ENCODE measurements at places on chromosomes 16 and 17.

DNA sequence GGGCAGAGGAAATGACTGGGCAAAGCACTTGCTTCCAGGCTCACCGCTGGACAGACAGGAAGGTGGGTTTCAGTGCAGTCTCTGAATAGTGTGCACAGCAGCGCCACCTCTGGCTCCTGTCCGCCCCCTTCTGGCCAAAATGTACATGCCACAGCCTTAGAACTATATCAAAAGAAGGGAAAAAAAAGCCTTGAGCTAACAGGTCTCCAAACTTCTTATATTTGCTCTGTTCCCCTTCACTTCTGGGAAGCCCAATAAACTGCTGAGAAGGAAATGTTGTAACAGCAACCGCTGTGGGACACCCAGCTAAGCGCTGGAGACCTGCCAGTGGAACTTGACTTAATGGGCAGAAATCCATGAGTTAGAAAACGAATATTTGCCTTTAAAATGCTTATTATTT lies 17.5 kb downstream of the COG7 start:
- no peak for DNase-seq

DNA sequence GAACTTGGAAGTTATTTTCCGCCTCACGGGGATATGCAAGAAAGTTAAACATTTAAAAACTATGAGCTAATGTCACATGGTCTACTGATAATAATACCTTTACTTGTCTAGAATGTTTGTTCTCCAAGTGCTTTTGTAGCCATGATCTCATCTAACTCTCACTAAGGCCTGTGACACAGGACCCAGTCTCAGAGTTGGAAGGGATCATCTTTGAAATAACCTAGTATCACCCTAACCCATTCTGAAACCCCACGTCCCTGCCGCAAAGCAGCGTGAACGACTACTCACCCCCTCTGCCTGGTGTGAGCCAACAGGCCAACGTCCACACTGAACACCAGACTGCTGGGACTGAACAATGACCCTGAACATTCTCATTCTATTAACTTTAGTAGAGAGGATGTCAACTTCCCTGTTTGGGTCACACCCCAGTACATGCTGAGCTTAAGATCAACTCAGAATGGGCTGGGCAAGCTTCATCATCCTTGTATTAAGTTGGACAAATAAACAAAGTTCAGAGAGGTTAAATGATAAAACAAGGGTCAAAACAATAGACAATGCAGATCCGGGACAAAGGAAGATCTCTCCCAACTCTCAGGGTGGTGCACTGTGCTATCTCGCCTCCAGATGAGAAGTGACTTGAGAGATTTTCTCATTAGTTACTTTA lies 54.8 kb upstream of the BCAR1 start:
- DNase-seq = no peak

DNA sequence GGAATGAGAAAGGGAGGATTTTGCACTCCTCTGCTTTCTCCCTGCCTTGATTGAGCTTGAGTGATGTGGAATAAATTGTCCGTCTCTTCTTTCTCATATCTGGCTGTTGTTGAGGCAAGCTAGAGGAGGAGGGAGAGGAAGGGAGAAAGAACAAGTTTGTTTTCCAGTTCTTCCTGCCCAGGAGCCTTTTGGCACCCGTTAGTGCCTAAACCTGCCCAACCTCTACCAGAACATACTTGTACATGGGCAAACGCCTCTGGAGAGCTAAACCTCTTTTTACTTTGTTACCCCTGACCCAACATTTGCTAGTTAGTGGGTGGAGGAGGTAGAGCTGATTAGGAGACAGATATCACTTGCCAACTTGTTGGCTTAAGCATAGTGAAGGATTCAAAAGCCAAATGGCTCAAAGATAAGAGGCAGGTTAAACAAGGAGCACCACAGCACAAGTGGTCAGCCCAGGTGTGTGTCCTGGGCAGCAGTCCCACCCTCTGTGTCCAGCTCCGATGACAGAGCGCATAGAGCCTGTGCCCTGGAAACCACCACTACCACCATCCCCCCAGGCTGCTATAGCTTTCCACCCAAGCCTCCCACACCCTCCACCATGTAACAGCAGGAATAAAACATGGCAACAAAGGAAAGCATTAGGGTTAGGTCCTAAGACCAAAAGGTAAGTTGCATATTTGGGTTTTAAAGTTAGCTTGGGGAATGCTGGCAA lies 6.5 kb downstream of the ODF4 start:
- no peak for DNase-seq

GRCh38 chr17:43979011-43979410 lies 25.3 kb upstream of the PYY start:
- no peak for DNase-seq

DNA sequence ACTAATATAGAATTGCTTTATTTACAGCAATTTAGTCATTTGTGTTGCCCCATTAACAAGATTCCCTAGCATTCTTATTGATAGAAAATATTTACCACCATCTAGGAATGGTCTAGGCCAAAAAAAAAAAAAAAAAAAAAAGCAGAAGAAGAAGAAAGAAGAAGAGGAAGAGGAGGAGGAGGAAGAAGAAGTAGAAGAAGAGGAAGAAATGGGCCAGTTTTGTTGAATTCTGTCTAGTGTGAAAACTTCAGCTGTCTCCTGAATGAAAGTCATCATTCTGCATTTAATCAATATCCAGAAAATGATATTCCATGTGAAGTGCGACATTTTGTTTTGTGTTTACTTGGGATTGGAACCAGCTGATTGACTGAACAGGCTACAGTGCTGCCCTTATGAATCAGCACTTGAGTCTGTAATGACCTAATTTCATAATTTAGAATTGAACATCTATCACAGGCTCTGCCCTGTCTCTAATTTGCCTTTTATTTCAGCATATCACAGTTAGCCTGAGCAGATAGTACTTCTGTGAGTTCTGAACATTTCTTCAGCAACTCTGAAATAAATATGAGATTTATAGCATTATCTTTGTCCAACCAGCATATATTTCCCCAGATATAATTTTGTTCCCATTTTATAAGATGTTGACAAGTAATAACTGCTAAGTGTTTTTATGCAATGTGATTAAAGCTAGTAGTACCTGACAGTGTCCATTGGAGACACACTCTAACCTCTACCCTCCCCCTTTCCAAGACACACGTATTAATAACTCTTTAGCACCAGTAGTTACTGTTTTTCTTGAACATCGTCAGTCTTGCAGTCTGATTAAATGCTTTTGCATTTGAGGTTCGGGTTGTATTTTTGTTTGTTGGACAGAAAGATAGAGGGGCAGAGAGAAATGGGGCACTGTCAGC lies 5.9 kb downstream of the ANKFN1 start:
- no peak for DNase-seq

DNA sequence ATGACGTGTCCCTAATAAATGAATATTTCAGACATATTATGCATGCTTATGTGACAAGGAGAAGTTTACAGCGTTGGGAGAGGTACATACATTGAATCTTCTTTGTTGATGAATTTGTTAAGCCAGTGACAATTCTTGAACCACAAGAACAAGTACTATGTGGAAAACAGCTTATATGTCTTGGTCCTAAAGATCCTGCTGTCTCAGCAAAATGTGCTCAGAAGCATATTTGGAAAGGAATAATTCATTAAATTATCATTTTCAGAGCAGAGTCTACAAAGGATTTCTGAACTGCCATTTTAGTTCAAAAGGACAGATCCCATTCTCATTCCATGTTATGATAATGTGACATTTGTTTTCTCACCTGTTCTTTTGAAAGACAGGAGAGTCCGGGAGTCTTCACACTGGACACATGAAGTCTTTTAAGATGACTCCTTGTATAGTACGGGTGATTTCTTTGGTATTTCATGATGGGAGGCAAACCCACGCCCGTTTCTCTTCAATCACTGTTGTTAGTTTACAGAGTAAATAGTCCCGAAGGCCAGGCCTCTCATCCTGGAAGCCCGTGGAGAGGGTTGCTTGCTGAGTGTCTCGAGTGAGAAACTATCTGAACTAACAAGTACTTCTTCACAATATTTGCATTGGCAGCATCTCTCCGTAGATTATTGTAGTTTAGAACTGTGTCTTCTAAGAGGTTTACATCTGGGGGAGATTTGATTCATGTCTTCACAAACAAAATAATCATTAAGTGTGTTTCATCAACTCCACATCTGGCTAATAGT lies 26.7 kb downstream of the VPS35L start:
- DNase-seq = no peak

DNA sequence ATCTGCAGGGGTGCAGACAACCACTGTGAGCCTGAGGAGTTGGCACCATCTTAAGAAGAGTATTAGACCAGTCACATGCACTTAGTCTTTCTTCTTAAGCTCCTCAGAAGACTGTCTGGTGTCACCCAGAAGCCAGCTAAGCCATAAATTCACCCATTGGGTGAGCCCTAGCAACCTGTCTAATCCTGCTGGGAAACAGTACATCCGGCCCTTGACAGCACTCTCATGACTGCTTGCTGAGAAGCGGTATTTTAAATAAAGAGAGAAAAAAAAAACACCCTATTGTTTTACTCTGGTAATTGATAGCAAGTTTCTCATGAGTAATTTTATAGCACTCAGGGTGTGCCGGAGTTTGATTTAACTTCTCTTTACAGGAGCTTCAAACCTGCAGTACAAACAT lies 134.7 kb downstream of the SOX9 start:
- no peak for DNase-seq

GRCh38 chr16:53947642-53948041 lies 243.7 kb downstream of the FTO start:
- DNase-seq = no peak

- no peak for DNase-seq
Measured at GRCh38 chr16:16041196-16041892, 91.9 kb downstream of the ABCC1 start.

GRCh38 chr17:73795730-73796129 lies 151.5 kb upstream of the SDK2 start:
- no peak for DNase-seq

DNA sequence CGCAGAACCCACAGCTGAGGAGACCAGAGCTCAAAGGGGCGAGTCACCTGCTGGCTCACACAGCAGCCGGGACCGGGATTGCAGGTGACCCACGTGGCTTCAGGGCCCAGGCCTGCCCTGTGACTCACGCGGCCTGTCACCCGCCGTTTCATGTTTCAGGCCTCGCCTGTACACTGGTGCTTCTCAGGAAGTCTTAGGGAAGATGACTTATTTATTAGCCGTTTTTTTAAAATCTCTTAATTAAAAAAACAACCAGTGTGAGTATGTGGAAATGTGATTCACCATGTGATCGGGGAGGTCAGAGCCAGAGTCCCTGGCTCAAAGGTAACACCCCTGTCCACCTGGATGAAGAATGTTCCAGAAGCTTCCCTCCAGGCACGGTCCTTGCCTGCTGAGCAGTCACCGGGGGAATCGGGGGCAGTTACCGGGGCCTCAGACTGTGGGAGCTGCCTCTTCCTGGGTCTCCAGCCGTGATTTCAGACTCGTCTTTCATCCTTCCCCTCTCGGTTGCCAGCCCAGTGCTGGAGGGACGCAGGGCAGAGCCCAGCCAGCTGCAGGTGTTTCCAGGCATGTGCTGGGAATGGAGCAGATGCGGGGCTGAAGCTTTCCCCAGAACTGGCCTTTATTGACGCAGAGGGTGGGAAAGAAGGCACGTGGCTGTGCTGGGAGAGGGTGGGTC lies 49.3 kb downstream of the CMIP start:
- no peak for DNase-seq

DNA sequence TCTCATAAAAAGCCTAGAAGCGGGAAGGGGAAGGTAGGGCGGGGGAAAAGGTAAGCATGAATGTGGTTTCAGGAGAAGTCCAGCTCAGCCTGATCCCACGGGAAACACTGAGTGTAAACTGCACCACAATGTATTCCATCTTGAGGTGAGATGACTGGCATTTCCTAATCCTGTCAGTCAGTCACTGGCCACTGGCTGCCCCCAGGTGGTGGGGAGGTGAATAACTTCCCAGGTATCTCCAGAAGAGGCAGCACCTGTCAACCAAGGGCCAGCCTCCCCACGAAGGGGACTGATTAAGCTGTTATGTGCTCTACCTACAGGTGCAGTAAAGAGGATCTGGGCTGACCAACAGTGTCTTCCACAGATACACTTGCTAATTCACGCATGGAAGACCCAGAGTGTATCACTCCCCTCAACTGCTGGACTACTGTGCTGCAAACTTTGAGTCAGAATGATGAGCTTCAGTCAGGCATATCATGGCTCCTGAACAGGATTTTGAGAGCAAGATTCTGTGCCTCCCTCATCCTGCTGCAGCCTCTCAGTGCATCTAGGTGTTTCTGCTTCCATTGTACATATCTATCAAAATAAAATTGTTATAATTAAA lies 108.5 kb upstream of the CCL2 start:
- no peak for DNase-seq

GRCh38 chr16:70253291-70254106 lies 1.8 kb upstream of the EXOSC6 start:
- DNase-seq = no peak

GRCh38 chr16:25478476-25478875 lies 213.3 kb upstream of the HS3ST4 start:
- DNase-seq = no peak

DNA sequence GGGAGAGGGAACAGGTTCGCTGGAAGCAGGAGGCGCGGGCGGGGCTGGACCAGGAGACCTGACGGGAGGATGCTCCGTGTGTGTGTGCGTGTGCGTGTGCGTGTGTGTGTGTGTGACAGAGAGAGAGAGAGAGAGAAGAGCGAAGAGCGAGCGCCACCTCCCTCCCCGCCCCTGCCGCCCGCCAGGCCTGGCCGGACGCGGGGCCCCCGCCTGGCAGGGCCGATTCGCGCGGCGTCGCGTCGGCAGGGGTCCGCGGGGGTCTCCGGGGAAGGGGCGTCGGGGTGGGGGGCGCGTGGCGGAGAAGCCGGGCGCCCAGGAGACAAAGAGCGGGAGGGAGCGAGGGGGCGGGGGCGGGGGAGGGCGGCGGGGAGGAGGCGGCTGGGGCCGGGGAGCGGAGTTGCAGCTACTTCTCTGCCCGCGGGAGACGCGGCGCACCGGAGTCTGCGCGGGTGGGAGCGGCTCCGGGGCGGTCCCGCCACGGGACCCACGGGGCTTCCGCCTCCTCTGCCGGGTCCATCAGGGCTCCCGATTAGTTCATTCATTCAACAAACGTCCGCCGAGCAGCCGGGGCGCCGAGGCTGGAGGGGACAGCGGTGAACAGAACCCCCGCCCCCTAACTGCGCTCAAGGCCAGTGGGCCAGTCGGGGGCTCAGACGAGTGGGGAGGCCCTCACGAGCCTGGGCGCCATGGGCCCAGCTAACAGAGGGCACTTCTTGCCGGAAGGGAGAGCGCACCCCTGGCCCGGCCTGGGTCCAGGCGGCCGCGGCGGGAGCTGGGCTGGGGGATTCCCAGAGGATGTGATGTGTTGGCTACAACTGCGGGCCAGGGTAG lies at the start of gene SAMD14:
SAMD14 (minus strand) TSS at position 433 of the 831 bp plus-strand sequence. CDS start 5,201 bp downstream, outside the sequence.
- DNase-seq = no peak
